Hematopoietic multipotent progenitor cell treated with erythropoietin and hydrocortisone succinate and interleukin-3 and kit ligand, for 8 days (in vitro differentiated cells): ENCODE measurements at places on chromosomes 1 and 21.

GRCh38 chr1:5235355-5235899, 581.0 kb downstream of the AJAP1 start:
- DNase-seq = no peak

GRCh38 chr1:244330318-244330625, 121.4 kb downstream of the ADSS2 start:
- no peak for DNase-seq

- no peak for DNase-seq
Measured at GRCh38 chr1:171814692-171815091, 26.6 kb upstream of the DNM3 start.

DNA sequence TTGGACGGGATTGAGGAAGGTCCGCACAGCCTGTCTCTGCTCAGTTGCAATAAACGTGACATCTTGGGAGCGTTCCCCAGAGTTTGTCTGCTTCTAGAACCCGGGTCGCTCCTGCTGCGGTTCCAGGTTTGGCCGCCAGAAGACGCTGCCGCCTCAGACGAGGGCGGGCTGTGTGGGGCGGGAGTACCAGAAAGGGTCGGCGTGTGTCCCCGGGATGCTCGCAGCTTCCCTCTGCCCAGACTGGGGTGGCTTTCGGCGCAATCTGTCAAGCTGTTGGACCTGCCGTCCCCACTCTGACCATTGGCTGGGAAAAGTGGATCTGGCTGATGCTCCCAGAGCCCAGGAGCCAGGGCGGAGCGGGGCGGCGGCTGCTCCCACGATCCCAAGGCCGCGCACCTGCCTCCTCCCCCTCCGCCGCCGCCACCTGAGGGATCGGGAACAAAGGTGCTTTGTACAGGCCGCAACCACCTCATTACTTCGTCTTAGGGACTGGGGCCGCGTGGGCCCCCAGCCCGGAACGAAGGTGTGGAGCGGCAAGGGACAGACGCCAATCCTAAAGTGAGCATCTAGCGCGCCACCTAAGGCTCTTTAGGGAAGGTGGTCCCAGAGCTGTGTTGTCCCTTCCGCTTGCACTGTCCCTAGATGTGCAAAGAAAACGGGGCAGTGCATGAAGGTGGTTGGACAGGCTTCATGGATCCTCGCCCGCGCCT, 683 bp upstream of the EFNA4 start:
- peak; percentile 63 for DNase-seq

GRCh38 chr1:90919190-90919719, 102.6 kb downstream of the ZNF644 start:
- no peak for DNase-seq

DNA sequence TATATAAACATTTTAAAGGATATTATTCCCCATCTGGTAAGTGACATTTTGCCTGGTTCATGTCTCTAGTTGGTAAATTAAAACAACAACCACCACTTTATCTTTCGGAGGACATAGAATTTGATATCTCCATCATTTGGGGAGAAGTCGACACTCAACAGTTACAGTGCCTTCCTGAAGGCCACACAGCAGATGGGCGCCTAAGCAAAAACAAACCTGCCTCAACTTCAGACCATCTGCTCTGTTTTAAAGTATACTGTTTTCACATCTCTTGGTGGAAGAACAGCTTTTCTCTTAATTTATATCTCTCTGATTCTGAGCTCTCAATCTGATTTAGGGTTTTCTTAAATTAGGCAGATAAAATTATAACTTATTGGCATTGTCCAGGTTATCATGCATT, 282.2 kb downstream of the RYR2 start:
- no peak for DNase-seq
